Activated CD4-positive, alpha-beta memory T cell treated with anti-CD3 and anti-CD28 coated beads for 36 hours (primary cell): ENCODE measurements at places on chromosomes 7 and 10.

DNA sequence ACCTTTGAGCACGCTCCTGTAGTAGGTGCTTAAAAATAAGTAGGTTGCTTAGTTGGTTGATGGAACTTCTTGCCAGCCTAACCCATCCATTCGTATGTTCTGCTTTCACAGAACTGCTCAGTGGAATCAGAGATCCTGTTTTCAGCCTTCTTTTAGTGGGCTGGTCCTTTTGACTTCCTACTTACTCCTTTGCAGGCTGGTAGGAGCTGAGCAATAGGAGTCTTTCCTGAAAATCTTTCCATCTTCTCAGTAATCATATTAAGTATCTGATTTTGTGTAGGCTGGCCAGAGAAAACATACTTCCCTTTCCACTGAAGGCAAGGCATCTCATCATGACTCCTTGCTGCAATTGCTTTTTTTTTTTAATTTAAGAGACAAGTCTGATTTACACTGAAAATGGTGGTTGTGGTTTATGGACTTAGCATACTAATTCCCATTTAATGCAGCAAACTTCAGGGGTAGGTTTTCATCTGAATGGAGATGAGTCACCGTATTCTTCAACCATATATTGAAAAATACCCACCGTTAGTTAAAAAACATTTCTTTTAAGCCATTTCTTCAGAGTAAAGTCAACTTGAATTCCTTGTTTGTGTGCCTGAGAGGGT, 208.0 kb downstream of the ZNF365 start:
- no peak for DNase-seq

GRCh38 chr10:79024720-79025198, 44.0 kb upstream of the ZMIZ1 start:
- DNase-seq, result no peak

DNA sequence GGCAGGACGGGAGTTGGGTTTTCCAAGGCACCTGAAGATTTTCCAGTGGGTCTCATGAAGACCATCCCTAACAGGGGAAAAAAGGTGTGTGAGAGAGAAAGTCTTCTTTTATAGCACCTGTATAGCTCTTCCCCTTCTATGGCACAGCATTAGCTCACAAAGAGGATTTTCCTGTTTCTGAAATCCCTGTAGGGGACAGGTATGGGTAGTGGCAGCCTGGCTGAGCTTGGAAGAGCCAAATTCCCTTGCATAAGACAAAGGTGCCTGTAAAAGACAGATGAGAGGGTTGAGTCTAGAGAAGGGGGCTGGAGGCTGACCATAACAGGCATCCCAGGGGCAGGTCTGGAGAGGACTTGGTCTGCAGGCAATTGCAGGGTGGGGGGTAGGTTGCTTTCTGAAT, 63.7 kb downstream of the COL13A1 start:
- DNase-seq, result no peak

DNA sequence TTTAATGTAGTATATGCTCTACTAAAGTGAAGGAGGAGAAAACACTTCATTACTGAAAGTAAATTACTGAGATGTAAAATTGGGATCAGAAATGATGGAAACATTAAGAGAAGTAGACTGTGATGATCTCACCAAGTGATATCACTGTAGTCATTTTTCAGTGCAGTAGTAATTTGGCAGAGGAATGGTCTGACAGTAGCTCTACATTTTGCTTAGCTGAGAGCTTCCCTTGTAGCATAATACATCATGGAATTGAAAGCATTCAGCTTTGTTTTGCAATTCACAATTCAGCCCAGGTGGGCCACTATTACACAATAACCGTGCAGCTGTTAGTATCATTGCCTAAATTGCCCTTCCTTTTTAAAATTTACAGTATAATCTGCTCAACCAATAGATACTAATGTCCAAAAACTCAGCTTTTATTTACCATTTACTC, 19.4 kb upstream of the CABCOCO1 start:
- no peak for DNase-seq
